NCI-H2081 treated with DMSO at 0.1 percent for 48 hours (cell line): ENCODE measurements at places on chromosomes 13 and 19.

DNA sequence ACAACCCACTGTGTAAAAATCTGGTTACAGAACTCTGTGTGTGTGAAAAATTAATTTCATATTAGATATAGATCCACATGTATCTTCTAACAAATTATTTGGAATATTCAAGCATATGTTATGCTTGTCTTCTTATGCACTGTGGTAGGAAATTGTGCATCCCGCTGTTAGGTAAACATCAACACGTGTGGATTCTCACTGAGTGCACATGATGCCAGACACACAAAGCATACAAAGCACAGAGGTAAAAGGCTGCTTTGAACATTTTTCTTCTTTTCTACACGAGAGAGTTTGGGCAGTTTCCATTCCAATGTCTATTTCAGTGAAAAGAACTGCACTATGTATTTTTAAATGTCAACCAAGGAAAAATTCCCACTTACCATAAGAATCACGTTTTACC, 354.9 kb downstream of the PCDH9 start:
- DNase-seq, result peak; percentile 26

- DNase-seq, result no peak
Observed at GRCh38 chr19:7552781-7553180, 17.3 kb downstream of the PNPLA6 start.

- DNase-seq, result no peak
Observed at GRCh38 chr13:91588541-91588940, 190.1 kb downstream of the GPC5 start.

DNA sequence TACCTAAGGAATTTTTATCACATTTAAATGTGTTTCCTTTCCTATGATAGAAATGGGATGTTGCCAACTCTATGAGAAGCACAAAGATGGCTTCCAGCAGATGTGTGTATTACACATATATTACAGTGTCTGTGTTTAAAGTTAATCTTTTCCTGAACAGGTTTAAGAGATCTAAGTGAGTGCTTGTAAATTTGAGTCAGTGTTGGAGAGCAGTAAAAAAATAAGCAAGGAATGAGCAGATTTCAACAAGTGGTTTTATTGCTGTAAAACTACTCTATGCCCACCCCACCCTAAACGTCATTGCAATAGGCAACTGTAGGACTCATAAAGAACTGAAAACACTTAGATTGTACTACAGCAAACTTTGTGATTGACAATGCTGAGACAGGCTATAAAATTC, 248.7 kb downstream of the KLF5 start:
- DNase-seq, result no peak

DNA sequence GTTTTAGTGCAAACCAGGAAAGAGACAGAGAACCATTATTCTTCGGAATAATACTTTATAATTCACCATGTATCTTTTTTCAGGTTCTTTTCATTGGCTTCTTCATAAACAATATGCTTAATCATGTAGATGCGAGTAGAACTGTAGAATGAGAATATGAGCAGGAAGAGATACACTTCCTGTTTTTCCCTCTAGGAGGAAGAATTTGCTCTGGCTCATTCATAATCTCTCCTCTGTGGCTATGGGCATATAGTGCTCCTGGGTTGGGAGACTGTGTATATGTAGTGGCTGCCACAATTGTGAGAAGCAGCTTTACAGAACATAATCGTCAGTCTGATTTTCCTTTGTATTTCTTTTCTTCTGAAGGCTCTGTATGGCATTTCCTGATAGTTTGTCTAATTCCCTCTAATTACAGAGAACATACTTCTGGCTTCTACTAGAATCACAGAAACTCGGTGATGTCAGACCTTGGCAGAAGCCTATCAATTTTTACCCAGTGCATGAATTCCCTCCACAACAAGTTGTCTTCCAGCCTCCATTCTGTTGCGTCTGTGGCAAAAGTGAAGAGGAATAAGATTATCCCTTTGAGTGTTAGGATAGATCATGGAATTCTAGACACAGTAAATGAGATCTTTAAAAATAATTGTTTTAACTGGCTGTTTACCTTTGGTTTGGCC, 2.9 kb upstream of the DCLK1 start:
- DNase-seq, result no peak

GRCh38 chr13:21443171-21443570, 15.9 kb downstream of the ZDHHC20 start:
- no peak for DNase-seq

GRCh38 chr19:28731577-28731976, 481.4 kb downstream of the UQCRFS1 start:
- no peak for DNase-seq

- DNase-seq, result no peak
Observed at GRCh38 chr13:112947796-112948195, 21.2 kb upstream of the MCF2L start.

GRCh38 chr19:752652-753517, 2.0 kb downstream of the MISP start:
- no peak for DNase-seq

GRCh38 chr13:36887758-36888521, 32.1 kb downstream of the SMAD9 start:
- no peak for DNase-seq

GRCh38 chr19:48230555-48231129, 25.1 kb downstream of the CARD8 start:
- DNase-seq, result no peak

- no peak for DNase-seq
Observed at GRCh38 chr19:30567536-30568232, 195.5 kb downstream of the ZNF536 start.
